Sciatic nerve (tissue), 2 donors: ENCODE measurements at places on chromosomes 1 and 21. TPM values are rescaled to one million over a fixed set of nuclear protein-coding genes. Genes with fewer than 3 reads are reported as not detected.

The CR1 gene
- 30.1 TPM for total RNA-seq

The MYBPH gene
- total RNA-seq, result not detected

The LEFTY1 gene
- total RNA-seq, result 0.89 TPM

The SLC25A34 gene
- total RNA-seq, result 1.6 TPM

The COL24A1 gene
- 6.1 TPM for total RNA-seq

The TTF2 gene
- total RNA-seq, result 15.3 TPM

The CTSE gene
- total RNA-seq, result 1.1 TPM

The SH3GLB1 gene
- total RNA-seq, result 77.6 TPM

The SYCP1 gene
- not detected for total RNA-seq

The NTRK1 gene
- total RNA-seq, result 1.8 TPM

The PGLYRP4 gene
- not detected for total RNA-seq

The AIM2 gene
- 1.5 TPM for total RNA-seq

The FMO3 gene
- 3.0 TPM for total RNA-seq

The NPHP4 gene
- total RNA-seq, result 18.0 TPM

The CCDC190 gene
- 0.22 TPM for total RNA-seq

The CDK18 gene
- 9.4 TPM for total RNA-seq

The ELOA gene
- 28.2 TPM for total RNA-seq

The GBP4 gene
- total RNA-seq, result 19.4 TPM

The DSCAM gene
- total RNA-seq, result 0.36 TPM

The LCE1D gene
- not detected for total RNA-seq

The KRTAP21-1 gene
- total RNA-seq, result not detected

The SEC22B gene
- 30.1 TPM for total RNA-seq

The C1orf185 gene
- not detected for total RNA-seq

The KLHDC7A gene
- total RNA-seq, result not detected

The CFAP141 gene
- not detected for total RNA-seq

The CHIA gene
- not detected for total RNA-seq

The PLEKHN1 gene
- total RNA-seq, result 0.40 TPM

The MEF2D gene
- 66.8 TPM for total RNA-seq

The TMPRSS3 gene
- not detected for total RNA-seq

The VCAM1 gene
- total RNA-seq, result 36.2 TPM

The PRELP gene
- 200 TPM for total RNA-seq

The EPHB2 gene
- total RNA-seq, result 22.6 TPM

The SPATA21 gene
- total RNA-seq, result 0.49 TPM

The CHRNB2 gene
- total RNA-seq, result 0.18 TPM

The PPP1R12B gene
- total RNA-seq, result 271 TPM

The CRP gene
- total RNA-seq, result 0.22 TPM

The OPRD1 gene
- not detected for total RNA-seq

The FMN2 gene
- total RNA-seq, result 60.1 TPM

The NPR1 gene
- total RNA-seq, result 34.1 TPM

The CPT2 gene
- 10.1 TPM for total RNA-seq

The LCE1F gene
- total RNA-seq, result not detected

The IGSF9 gene
- total RNA-seq, result 0.18 TPM

The MTARC1 gene
- total RNA-seq, result 28.6 TPM

The BMP8B gene
- 40.2 TPM for total RNA-seq

The LMNA gene
- 322 TPM for total RNA-seq

The IL20 gene
- not detected for total RNA-seq

The RIPPLY3 gene
- total RNA-seq, result not detected

The RGSL1 gene
- not detected for total RNA-seq

The MNDA gene
- 27.8 TPM for total RNA-seq

The AMY1C gene
- not detected for total RNA-seq

The KLF17 gene
- total RNA-seq, result not detected
